NCI-H2171 treated with DMSO at 0.1 percent for 48 hours (cell line): ENCODE measurements at places on chromosomes 7 and 10.

- no peak for DNase-seq
Measured at GRCh38 chr10:11569471-11569870, 42.0 kb downstream of the USP6NL start.

- no peak for DNase-seq
Measured at GRCh38 chr10:99958806-99959205, 50.9 kb downstream of the DNMBP start.

DNA sequence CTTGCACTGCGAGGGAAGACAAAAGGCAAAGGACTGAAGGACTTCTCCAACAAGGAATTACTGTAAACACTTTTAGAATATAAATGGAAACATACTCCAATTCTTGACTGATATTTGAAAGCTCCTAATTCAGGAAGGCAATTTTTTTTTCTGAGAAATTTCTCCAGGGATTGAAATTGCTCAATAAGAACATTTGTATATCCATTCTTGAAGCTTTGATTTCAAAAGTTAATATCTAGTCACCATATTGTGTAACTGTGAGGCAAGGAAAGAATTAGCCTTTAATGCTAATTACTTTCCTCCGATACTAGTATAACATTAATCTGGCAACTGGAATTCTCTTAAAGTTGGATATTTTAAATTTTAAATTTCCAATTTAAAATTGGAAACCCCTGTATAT is 188.4 kb upstream of the COL1A2 start:
- DNase-seq: no peak

DNA sequence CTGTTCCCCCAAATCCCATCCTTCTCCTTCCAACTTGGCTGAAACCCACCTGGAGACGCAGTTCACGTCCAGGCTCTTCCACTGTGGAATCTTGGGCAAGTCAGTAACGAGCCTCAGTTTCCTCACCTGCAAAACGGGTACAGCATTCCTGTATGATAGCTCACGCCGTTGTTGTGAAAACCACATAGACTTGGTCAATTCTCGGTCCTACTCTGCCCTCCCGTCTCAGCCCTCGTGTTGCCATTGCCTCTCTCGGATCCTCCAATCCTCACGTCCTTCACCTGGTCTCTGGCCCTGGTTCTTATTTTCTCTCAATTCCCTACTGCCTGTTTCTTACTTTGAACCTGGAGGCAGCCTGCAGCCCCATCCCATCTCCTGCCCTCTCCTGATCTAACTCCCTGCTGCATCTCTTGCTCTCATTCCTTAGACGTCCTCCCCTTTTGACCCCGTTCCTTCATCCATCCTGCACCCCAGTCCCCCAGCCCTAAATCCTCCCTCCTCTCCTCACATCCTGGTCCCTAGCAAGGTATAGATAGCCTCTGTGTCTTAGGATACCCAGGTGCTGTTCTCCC is 2.0 kb upstream of the MUC12 start:
- no peak for DNase-seq

DNA sequence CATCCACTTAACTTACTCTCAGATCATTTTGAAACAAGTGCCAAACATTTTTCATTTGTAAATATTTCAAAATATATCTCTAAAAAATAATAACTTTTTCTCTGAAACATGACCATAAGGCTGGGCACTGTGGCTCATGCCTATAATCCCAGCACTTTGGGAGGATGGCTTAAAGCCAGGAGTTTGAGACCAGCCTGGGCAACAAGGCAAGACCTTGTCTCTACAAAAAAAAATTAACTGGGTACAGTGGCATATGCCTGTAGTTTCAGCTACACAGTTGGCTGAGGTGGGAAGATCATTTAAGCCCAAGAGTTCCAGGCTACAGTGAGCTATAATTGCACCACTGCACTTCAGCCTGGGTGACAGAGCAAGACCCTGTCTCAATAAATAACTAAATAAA is 36.4 kb downstream of the USP54 start:
- DNase-seq: no peak

DNA sequence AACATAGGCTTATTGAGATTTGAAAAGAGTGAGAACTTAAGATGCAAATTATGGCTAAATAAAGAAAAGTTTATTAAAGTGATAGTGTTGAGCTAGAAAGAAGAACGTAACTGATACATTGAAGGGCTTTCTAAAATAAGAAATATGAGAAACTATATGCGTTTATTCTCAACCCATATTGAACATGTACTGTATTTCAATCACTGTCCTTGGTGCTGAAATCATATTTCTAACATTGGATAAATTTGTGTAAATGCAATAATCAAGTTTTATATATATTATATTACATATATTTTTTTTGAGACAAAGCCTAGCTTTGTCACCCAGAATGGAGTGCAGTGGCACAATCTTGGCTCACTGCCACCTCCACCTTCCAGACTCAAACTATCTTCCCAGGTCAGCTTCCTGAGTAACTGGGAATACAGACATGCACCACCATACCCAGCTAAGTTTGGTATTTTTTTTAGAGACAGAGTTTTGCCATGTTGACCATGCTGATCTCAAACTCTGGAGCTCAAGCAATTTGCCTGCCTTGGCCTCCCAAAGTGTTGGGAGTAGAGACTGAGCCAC is 1065.8 kb downstream of the REEP3 start:
- DNase-seq: no peak

DNA sequence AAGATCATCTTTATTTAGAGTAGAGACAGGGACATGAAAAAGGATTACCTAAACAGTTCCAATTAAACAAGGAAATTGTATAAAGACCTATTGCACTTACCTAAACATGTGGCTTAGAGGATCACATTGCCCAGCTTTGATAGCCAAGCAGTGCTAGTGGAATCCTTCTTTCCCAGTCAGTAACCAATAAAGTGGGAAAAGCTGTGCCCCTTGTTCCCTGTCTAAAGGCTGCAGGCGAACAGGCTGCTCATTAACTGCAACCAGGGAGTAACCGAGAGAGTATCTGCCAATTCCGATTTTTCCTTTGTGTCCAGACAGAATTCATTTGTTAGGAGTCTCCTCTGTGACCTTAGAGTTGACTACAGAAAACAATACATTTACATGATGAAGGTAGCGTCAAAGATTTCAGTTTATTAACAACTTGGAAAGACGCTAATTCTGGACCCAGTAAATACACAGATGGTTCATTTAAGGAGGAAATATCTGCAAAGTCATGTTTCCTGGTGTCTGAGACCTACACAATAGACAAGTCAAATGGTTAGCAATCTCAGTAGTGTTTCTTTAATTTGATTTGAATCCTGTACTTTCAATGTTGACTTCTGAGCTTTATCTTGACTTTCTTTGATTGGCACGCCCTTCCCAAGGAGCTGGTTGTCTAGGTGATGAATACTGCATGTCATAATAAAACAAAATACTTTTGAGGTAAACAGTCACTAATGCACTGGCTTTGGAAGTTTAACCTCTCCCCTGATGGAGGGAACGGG is 57.3 kb upstream of the MET start:
- no peak for DNase-seq

GRCh38 chr10:89308266-89308665 is 6.4 kb downstream of the IFIT2 start:
- DNase-seq: no peak

- no peak for DNase-seq
Measured at GRCh38 chr7:95046494-95047240, 139.3 kb downstream of the PPP1R9A start.

DNA sequence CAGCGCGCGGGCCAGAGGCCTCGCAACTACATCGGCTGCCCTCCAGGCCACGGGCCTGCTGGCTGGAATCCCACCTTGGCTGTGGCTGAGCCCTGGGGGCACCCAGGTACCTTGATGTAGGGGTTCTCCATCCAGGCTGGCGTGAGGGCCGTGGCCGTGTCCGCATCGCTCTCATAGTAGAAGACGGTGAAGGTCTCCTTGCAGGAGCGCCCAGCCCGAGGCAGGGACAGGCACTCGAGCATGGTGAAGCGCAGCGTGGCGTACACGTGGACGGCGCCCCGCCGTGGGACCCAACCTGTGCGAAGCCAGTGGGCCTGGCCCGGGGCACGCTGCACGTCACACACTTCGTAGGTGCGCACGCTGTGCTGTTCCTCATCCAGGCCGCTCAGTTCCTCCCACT is 3.8 kb downstream of the EPHB4 start:
- DNase-seq: no peak

DNA sequence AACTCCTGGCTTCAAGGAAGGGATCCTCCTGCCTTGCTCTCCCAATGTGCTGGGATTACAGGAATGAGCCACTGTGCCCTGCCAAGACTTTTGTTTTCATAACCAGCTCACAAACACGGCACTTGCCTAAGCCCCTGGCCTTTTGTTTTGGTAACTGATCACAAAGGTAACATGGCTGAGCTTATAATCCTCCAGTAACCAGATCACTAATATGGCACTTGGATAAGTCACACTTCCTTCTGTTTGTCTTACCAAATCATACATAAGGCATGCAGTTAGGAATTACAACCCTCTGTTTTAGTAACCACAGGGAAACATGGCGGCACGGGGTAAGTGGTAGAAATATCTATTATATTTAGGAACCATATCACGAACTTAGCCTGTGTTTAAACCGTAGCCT is 577.1 kb downstream of the CALN1 start:
- DNase-seq: no peak

DNA sequence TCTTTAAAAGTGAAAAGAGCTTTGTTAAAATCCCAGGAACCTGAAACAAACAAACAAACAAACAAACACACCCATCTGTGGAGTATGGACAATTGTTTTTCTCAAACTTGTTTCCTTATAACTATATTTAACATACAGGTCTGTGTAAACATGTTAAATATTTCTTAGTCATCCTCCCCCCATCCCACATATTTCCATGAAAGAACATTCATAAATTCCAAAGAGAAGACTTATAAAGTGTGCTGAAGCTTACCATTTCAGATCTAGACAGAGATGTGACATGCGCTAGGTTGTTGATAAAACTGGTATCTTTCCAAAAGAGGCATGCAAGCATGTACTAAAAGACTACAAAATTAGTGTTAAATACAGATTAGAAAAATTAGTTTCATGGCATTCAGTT is 6.5 kb downstream of the FKBP14 start:
- DNase-seq: no peak

DNA sequence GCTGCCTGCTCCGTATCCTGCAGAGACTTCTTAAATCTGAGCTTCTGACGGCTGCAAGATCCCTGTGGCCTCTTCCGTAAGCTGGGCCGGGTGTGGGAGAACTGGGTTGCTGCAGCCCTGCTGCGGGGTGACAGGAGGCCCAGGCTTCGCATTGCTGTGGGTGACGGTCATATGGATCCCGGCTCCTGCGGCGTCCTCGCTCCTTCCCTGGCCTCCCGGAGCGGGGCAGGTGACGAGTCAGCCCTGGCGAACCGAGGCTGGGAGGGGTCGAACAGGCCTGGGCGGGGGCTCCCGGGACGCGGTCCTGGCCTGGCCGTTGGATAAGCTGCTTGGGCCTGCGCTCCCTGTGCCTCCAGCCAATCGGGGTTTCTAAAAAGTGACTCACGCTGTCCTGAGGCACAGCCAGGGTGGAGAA is 7.8 kb upstream of the UBE2D1 start:
- DNase-seq: no peak

DNA sequence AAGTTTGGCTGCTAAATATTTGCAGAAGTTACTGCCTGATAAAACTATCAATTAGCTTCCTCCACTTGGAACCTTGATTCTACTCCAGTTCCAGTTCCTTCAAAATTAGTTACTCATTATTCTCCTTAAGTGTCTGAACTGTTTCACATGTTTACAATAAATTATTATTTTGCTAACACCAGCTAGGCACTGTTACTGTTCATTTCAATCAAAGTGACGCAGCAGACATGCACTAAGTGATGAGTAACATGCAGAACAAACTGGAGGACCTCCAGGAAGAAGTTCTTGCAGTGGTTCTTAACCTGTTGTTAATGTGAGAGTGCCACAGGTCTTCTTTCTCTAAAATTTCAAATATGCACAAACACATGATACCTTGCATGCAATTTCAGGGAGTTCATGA is 491.8 kb upstream of the SEMA3A start:
- DNase-seq: no peak

GRCh38 chr7:111238886-111239285 is 148.0 kb downstream of the LRRN3 start:
- DNase-seq: no peak

GRCh38 chr10:103663802-103664201 is 170.3 kb downstream of the NEURL1 start:
- DNase-seq: peak; percentile 81

DNA sequence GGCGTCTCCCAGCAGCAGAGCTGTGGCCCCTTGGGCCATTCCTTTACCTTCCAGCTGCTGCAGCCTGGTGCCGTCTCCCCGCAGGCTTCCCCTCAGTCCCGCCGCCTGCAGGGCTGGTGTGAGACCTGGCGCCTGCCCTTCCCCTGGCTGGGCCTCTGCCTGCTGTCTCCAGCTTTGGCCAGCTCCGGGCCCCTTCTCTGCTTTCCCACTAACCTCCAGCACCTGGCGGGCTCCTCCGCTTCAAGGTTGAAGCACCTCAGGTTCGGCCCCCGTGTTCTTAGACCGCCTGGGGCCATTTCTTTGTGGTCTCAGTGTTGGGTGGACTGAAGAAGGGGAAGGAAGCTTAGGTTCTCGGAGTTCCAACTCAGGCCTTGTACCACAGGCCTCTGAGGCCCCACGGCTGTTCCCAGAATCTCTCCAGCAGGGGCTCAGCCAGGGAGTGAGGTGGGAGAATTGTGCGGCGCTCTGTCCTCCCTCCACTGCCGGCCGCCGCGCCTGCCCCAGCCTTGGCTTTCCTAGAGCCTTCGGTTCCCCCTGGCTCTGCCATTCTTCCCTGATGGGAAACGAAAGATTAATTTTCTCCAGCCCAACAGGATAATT is 30.3 kb downstream of the GBX1 start:
- no peak for DNase-seq

DNA sequence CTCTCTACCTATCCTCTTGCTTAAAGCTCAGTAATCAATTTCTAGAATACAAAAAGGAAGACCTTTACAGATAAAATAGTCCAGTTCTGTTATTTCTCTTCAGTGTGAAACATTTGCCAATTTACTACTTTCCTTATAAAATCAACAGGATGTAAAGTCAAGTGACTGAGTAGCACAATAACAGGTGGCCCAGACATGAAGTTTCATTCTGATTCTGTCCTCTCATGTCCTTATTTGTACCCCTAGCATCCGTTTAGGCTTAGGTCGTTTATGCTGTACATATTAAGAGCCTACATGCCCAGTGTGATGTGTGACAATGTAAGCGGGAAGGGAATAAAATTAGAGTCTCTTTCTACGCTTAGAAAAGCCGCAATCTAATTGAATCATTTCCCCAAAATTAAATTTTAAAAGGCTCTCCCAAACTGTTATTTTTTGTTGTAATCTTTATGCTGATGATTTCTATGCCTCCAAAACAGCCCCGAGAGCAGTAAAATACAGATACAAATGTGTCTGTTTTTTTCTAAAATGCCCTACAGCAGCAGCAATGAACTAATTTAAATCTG is 29.1 kb downstream of the EPC1 start:
- no peak for DNase-seq

GRCh38 chr10:44723619-44724325 is 187.4 kb upstream of the TMEM72 start:
- DNase-seq: no peak
